ENCODE measurements at places on chromosomes 13 and 19.

DNA sequence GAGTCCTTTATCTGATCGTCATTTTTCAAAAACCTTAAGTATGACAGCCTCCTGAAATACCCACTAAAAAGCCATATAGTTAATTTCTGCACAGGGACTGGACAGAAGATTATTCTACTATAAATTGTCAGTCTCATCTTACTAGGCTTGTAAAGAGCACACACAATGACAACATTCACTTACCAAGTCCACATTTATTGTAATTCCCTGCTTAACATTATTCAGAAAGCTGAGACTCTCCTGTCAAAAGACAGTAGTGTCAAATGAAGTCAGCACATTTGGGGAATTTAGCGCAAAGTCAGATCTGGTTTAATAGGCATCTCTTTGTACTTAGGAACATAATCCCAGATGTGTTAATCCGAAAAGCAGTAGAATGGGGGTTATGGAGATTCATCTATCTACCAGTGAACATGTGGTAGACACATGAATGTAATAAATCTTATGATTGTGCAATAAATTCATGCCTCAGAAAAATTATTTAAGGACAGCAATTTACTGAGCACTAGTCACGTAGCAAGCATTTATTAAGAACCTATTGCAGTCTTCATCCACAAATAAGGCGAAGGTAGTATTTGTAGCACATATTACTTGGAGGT is 224.6 kb upstream of the GPC6 start:
- no peak for DNase-seq

DNA sequence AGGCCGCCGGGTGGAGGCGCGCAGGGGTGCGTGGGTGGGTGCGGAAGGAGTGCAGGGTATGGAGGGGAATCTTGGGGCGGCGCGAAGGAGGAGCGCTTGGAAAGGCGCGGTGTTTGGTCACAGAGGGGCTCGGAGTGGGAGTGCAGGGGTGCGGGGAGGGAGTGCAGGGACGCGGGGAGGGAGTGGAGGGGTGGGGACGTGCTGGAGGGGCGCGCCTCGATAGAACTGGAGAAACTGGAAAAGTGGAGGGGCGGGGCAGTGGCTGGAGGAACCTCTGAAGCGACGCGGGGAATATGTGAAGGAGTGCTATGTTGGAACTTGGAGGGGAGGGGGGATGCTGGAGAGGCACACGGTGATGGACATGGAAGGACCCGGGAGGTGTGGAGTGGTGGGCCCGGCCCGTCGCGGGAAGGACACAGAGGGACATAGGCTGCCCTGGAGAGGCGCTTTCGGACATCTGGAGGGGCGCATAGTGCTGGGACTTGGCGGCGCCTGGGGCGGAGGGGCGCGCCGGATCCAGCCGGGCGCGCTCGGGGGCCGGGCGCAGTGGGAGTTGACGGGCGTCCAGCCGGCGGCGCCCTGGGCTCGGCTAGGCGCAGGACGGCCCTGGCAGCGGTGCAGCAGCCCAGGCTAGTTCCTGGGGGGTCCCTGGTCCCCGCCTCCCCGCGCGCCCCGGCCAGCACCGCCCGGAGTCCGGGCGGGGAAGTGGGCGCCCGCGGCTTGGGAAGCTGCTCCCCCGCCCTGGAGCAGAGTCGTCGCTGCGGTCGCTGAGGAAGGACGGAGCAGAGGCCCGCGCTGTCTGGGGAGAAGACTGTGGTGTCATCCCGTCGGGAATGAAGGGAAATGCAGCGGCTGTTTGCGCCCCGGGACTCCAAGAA is 20.8 kb upstream of the SGCG start:
- DNase-seq, result no peak

DNA sequence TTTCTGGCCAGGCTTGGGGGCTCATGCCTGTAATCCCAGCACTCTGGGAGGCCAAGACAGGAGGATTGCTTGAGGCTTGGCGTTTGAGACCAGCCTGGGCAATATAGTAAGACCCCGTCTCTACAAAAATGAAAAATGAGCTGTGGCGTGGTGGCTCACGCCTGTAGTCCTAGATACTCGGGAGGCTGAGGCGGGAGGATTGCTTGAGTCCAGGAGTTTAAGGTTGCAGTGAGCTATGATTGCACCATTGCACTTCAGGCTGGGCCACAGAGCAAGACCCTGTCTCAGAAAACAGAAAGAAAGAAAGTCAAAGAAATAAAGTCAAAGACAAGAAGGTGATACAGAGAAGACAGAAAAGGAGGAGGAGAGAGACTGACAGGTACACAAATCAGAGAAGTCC is 2.5 kb upstream of the CACNG6 start:
- no peak for DNase-seq

DNA sequence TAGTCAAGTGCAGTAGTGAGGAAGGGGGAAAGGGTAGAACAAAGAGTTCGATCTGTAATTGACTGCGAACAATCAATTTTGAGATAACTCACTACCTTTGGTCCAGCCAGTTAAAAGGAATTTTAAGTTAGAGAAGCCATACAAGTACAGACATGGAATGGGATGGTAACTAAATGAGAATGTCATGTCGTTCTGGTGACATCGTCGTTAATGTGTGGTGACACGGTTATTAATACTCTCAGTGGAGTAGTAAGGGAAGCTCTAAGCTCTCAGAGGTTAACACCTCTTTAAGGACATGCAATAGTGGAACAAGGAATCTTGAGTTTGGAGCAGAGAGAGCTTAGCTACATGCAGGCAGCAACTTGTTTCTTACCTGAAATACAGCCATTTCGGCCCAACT is 154.9 kb upstream of the KLF12 start:
- no peak for DNase-seq

DNA sequence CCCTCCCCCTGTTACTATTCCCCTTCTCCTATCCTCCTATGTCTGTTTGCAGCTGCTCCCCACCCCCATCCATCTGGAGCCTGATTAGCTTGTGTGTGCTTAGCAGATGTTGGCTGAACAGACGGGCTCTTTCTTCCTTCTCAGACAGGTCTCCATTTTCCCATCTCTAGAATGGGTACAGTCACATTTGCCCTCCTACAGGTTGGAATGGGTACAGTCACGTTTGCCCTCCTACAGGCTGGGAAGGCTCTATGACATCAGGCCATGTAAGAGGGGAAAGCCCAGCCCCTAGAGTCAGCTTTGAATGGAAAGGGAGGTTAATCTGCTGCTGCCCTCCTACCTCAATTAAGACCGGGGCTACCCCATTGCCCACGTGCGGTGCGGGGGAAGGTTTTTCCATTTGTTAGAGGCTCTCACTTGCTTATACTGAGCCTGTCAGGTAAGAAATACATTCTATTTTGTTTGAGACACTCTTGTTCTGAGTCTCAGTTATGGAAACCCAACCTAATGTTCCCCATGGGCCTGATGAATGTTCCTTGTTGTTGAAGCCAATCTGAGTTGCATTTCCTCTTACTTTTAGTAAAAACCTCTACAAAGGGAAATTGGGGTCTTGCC is 2.2 kb upstream of the CLEC17A start:
- no peak for DNase-seq

- no peak for DNase-seq
Measured at GRCh38 chr13:43990829-43991228, 111.1 kb downstream of the LACC1 start.

- DNase-seq, result no peak
Measured at GRCh38 chr19:1304197-1304924, 18.7 kb downstream of the EFNA2 start.

DNA sequence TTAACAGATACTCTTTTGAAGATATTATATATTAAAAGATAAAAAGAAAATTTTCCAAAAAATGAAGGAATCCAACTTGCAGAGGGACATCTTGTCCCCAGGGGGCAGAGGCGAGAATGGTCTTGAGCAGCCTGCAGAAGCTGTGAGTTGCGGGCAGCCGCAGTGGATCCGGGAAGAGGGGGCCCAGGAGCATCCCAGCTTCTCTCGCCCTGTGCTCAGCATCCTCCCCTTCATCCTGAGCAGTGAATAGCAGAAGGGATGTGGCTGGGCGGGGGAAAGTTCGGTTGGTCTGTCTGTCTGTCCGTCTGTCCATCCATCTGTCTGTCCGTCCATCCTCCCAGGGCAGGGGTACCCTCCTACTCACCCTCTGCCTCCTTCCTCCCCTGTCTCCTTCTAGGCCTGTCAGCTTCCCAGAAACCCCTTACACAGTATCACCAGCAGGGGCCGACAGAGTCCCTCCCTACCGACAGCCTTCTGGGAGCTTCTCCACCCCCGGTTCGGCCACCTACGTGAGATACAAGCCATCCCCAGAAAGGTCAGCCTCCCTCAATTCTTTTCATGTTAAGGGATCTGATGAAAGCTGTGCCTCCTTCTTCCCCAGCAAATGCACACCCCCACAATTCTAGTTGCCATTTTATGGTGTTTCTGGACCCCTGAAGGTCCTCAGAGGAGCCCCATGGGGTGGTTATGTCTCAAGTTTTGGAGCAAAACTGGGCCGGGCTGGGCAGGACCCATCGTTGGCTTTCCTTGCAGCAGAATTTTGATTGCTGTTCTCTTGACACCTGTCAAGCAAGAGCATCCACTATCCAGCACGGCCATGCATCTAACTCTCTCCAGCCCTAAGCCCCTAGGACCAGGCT is 81.6 kb downstream of the DPF1 start:
- DNase-seq, result peak; percentile 4

DNA sequence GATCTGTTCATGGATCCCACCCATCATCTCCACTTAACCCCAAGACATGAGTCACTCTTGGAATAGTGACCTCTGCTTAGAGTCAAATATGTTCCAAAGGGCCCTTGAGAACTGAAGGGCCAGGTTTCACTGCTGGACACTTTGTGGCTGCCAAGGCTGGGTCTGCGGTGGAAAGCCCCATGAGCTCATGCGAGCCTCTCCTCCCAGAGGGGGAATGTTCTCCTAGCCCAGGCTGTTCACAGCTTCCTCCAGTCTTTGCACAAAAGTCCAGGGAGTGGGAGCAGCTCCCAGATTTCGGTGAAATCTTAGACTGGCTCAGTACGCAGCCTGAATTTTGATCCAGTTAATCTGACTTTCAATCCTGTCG is 732 bp upstream of the DCLK1 start:
- DNase-seq, result no peak

GRCh38 chr19:51194527-51195315 is 30.2 kb upstream of the CD33 start:
- no peak for DNase-seq

- no peak for DNase-seq
Measured at GRCh38 chr13:23380534-23380933, 53.0 kb downstream of the SACS start.

- no peak for DNase-seq
Measured at GRCh38 chr19:50534478-50534877, 20.8 kb upstream of the ASPDH start.

DNA sequence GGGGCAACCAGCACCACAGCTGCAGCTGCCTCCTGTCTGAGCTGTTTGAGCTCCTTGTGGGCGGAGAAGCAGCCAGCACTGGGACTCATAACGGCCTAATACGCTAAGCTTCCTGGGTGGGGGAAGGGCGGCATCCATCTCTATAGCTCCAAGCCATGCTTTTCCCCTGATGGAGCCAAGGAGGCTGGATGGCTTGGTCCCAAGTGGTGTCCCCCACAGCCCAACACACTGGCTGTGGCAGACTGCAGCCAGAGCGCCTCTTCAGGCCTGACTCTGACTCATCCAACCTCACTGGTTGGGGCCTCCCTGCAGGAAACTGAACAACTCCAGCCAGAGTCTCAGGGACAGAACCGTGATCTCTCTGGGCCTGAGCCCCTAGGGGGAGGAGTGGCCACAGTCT is 537.3 kb downstream of the SUCLA2 start:
- DNase-seq, result no peak

- no peak for DNase-seq
Measured at GRCh38 chr19:50341091-50341564, 12.0 kb upstream of the KCNC3 start.

DNA sequence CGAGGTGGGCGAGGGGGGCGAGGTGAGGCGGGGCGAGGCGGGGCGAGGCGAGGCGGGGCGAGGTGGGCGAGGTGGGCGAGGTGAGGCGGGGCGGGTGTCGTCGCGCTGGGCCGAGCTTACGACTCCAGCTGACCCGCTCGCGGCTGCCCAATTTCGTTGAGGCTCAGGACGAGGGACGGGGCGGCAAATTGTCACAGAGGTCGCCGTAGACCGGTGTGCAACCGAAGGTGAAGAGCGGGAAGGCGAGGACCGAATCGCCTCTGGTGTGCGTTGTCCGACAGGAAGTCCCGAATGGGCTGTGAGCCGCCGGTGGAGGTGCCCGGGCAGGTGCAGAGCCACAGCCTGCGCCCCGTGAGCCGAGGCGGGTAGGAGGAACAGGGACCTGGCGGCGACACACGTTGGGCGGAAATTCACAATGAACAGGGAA is at the start of gene LACC1:
Gene LACC1 (plus strand): TSS at position 150 of the 427 bp plus-strand sequence. CDS start 1,082 bp downstream, outside the sequence.
- DNase-seq, result peak; percentile 31

DNA sequence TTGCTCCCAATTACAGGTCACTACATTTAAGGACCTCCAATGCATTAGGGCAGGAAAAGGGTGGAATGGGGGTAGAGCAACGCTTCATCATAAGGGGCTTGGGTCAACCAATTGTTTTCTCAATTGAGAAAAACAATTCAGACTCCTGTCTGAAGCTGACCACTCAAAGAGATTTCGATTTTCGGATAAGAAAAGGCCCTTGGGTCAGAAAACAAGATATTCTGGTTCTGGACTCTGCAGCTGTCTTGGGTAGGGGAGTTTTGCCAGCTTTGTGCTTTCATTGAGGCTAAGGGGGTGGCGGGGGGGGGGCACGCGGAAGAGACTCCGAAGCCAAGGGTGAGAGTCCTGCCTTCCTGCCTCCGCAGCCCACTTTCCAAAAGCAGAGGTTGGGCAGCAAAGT is 4.8 kb upstream of the ZNF98 start:
- DNase-seq, result no peak

DNA sequence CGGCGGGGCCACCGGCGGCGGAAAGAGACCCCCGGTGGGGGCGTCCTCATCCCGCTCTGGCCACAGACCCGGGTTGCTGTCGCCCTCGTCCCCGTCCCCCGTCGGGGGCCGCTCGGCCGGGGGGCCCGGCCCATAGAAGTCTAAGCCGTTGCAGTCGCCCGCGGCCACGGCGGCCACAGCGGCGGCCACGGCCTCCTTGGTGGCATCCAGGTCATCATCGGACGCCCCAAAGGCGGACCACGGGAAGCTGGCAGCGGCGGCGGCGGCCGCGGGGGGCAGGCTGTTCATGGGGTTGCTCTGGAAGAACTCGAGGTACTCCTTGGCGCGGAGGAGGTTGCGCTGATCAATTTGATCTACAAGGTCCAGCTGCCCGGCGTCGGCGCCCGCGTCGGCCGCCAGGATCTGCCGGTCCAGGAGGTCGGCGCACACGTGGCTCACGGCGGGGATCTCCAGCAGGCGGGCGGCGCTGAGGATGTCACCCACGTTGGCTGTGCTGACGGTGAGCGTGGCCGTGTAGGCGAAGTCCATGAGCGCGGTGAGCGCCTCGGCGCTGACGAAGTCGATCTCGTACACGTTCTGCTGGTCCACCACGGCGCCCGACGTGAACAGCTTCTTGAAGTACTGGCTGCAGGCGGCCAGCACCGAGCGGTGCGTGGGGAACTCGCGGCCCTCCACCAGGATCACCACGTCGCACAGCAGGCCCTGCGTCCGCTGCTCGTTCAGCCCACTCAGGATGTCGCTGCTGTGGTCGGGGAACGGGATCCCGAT is 12.1 kb downstream of the ZBTB7A start:
- no peak for DNase-seq

DNA sequence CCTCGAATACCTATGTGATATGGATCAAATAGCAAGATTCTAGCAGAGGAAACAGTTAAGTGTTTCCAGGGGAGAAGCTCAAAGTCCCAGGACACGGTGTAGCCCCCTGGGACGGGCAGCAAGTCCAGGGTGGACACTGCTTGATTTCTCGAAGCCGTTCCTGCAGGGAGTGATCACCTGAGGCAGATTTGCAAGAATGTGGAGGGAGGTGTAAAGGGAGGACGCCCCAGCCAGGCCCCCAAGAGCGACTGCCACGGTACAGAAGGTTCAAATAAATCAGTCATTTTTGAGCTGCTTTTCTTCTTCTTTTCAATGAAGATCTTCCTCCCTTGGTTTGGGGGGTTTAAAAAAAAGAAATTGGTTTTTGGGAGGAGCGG is 41.4 kb downstream of the KLF2 start:
- DNase-seq, result no peak

GRCh38 chr13:77919246-77919920 is 752 bp upstream of the EDNRB start:
- DNase-seq, result no peak

All from central memory CD4-positive, alpha-beta T cell (primary cell).